Cerebellar nuclear complex (tissue), 1 donor: ENCODE measurements at places on chromosomes 6 and 20.

GRCh38 chr6:168403370-168404005 is 37.5 kb upstream of the SMOC2 start:
- no peak for DNase-seq

- DNase-seq = no peak
Measured at GRCh38 chr6:32954267-32954666, 1.4 kb upstream of the HLA-DMA start.

- no peak for DNase-seq
Measured at GRCh38 chr6:1589208-1589607, 20.5 kb upstream of the FOXC1 start.

- DNase-seq = no peak
Measured at GRCh38 chr6:151481786-151482185, 12.0 kb upstream of the CCDC170 start.

GRCh38 chr6:20665290-20665689 is 131.0 kb downstream of the CDKAL1 start:
- no peak for DNase-seq

- no peak for DNase-seq
Measured at GRCh38 chr6:315921-316752, 23.9 kb downstream of the DUSP22 start.

DNA sequence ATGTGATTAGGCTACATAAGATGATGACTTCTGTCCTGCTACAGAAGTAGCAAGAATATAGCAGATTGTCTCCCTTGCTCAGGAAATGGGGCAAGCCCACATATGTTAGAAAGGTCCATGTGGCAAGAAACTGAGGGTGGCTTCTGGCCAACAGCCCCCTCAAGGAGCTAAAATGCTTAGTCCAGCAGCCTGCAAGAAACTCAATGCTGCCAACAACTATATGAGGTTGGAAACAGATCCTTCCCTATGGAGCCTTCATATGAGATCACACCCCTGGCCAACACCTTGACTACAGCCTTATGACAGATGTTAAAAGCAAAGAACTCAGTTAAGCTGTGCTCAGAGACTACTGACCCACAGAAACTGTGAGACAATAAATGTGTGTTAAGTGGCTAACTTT is 22.1 kb downstream of the PTPRT start:
- DNase-seq = no peak

- DNase-seq = no peak
Measured at GRCh38 chr6:73704260-73704659, 8.3 kb downstream of the CD109 start.

DNA sequence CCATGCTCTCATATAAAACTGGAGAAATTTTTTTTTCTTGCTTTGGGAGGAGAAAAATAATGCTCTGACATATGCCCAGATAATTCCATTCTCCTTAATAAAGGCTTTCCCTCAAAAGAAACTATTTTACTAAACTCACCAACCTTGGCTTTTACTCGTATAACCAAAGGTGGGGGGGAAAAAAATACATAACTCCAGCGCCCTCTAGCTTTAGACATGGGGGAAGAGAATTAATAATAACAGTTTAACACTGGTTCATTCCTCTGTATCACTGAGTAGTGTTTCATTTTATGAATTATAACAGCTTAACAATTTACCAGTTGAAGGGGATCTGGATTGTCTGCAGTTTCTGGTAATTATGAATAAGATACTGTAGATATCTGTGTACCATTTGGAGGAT is 1226.1 kb downstream of the GRIK2 start:
- no peak for DNase-seq

GRCh38 chr6:68328156-68328555 is 306.9 kb upstream of the ADGRB3 start:
- no peak for DNase-seq

- DNase-seq = no peak
Measured at GRCh38 chr6:18213439-18213838, 50.9 kb downstream of the DEK start.

DNA sequence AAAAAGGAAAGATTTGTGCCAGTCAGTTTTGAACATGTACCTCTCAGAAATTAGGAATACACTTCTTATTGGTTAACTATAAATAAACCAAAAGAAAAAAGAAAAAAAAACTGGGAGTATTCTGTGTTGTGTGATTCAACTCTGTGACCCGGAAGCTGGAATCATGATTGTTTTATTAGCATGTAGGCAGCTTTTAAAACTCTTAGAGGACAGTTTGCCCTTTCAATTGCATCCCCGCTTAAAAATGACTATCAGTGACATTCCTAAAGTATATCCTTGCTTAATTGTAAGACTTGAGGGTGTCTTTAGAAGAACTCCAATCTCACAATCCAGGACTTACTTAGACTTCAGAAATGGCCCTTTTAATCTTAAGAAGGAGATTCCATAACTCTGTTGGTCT is 29.1 kb upstream of the TENT5A start:
- DNase-seq = no peak

GRCh38 chr6:20427856-20428255 is 26.2 kb downstream of the E2F3 start:
- DNase-seq = no peak

GRCh38 chr6:125834348-125834747 is 43.6 kb downstream of the NCOA7 start:
- DNase-seq = no peak

DNA sequence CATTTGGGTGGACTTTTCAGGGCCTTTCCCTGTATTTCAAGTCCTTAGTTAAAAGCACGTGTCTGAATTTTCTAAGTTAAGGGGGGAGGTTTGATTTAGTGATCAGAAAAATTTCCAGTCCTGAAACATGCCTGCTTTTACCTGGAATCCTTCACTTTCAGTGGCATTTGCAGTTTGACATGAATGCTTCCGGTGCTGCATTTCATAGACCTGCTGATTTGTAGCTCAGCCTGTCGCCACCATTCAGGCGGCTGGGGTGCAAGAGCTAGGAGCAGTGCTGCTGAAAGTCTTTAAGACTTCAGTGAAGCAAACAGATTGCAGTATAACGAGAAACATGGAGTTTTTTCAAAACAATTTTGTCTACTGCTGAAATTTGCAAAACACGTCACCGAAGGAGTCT is 14.0 kb downstream of the RPS6KA2 start:
- DNase-seq = no peak

- no peak for DNase-seq
Measured at GRCh38 chr6:170032706-170033309, 258.1 kb downstream of the DLL1 start.

DNA sequence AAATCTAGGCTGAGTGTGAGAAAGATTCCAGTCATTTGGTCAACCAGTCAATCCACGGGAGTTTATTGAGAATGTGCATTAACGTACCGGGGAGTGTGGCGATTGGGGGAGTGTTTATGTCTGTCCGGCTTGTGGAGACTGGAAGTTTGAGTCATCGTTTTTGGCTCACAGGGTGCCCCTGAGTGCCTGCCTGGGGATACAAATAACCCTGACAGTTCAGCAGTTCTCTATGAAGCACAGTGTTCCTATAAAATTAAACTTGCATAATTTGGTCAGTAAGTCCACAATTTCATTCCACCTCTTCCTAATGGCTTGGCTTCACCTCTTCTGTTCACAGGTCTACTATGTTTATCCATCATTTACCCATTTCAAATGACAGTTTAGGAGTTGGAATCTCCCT is 72.6 kb upstream of the PLEKHG1 start:
- no peak for DNase-seq

GRCh38 chr6:2765896-2766766 is 938 bp downstream of the WRNIP1 start:
- DNase-seq = no peak
